ENCODE measurements at places on chromosomes 16 and 17.

DNA sequence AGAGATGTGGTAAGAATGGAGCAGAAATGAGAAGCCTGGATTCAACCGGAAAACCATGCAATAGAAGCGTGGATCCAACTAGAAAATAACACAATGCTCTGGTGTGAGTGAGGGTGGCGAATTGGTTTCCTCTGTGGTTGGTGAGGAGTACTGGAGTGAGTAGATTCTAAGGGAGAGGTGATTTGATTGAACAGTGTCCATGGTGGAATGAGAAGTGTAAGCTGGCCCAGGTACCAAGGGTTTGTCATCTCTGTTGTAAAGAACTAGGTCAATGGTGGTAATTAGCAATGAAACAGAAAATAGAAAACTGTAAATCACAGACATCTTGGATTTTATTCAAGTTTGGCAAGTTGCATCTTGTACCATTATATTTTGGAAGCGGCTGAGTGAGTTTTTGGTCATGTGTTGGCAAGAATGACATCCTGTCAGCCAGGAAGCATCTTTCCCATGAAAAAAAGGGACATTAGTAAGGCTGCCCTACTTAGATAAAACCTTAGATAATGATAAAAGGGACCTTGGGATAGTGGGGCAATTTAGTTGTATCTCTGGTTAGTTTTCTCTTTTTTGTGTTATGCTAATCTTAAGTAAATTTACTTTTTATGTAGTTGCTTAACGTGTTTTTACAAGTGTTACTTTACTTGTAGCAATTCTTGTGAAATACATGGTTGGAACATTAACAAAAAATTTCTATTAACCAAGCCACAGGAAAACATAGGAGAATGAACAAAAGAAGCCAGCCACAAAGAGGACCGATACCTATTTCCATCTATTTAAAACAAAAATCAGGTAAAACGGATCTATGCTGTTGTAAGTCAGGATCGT is 20.9 kb downstream of the HSD17B2 start:
- no peak for DNase-seq

GRCh38 chr17:63624531-63624880 is 2.3 kb downstream of the MAP3K3 start:
- no peak for DNase-seq

GRCh38 chr16:89363621-89364393 is 126.6 kb downstream of the ANKRD11 start:
- peak; percentile 81 for DNase-seq

DNA sequence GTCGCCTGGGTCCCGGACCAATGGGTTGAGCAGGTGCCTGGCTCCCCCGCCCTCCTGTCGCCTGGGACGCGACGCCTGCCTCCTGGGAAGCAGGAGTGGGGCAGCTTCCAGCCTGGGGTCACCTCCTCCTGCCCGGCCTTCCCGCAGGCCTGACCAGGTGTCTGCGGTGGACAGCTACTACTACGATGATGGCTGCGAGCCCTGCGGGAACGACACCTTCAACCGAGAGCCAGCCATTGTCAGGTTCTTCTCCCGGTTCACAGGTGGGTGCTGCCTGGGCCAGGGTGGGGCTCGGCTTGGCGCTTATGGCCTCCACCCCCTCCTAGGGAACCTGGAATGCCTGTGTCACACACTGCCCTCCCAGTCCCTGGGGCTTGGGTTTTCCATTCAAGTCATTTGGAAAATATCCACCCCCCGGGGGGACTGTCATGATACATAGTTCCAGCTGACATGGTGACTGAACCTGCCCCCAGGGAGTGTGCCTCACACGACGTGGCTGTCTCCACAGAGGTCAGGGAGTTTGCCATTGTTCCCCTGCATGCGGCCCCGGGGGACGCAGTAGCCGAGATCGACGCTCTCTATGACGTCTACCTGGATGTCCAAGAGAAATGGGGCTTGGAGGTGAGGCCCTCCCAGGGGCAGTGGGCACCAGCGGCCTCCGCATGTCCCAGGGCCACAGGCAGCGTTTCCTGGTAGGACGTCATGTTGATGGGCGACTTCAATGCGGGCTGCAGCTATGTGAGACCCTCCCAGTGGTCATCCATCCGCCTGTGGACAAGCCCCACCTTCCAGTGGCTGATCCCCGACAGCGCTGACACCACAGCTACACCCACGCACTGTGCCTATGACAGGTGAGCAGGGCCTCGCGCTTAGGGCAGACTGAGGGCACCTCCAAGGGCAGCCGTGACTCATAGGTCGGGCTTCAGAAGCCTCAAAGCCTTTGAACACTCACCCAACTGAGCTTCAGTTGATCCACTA is 2.3 kb downstream of the DNASE1 start:
- DNase-seq, result peak; percentile 38

DNA sequence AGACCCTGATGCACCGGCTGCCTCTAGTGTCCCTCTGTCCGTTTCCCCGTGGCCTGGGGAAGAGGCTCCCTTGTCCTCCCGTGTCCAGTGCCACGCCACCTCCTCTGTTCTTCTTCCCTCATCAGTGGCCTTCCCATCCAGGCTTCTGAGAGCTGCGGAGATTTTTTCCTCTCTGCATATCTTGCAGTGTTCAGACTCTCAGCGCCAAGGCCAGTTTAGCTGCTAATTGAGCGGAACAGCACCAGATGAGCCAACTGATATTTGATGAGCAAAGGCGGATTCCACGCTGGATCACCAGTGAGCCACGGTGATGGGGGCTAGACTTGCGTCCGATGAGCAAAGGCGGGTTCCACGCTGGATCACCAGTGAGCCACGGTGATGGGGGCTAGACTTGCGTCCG is 257.6 kb downstream of the FOXL1 start:
- DNase-seq, result no peak

DNA sequence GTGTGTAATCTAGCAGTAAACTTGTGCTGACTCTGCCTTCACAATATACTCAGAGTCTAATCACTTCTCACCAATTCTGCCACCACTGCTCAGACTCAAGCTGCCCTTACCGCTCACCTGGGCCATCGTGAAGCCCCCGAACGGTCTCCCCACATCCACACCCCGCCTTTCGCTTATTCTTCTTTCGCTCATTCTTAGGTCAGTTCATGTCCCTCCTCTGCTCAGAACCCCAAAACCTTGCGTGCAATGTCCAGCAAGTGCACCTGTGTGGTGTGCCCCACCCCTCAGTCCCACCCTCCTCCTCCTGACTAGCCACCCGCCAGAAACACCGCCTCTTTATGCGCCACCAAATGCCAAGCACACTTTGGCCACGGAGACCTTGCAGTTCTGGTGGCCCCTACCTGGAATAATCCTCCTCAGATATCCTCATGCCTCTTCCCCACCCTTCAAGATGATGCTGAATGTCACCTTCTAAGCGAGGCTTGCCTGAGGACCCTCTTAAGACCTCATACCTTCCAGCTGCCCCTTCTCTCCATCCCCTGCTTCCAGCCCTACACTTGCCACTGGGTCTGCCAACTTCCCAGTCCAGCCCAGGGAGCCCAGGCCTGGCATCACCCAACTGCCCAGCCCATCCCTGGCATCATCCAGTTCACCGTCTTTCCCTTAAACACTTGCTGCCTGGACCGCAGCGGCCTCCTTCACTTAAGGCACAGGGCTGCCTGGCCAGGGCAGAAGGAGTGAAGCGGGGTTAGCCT is 34.3 kb upstream of the RBFOX3 start:
- DNase-seq, result peak; percentile 36

GRCh38 chr17:75319904-75320691 is 30.9 kb upstream of the SLC25A19 start:
- DNase-seq, result no peak

DNA sequence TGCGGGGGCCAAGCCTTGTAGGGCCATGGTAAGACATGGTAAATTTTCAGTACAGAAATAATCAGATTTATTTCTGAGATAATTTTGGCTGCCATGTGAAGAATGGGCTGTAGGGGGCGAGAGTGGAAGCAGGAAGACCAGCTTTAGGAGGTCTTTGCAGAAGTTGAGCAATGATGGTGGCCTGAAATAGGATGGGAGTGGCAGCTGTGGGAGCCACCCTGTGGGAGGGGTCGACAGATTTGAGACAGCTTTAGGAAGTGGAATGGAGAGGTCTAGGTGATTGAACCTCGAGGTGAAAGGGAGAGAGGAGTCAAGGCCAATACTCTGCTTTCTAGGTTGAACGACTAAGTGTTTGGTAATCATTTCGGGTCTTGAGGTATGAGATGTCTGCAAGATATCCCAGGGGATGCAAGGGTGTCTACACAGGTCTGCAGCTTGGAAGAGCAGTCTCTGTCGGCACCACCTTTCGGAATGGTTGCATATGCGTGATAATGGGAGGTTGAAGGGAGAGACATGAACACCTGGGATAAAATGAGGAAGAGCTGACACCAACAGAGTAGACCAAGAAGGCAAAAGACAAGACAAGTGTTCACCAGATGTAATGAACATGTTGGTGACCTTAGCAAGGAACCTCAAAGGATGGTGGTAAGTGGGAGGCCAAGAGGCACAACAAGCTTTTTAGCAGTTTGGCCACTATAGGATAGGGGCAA is 4.2 kb upstream of the ATXN7L3 start:
- peak; percentile 91 for DNase-seq

DNA sequence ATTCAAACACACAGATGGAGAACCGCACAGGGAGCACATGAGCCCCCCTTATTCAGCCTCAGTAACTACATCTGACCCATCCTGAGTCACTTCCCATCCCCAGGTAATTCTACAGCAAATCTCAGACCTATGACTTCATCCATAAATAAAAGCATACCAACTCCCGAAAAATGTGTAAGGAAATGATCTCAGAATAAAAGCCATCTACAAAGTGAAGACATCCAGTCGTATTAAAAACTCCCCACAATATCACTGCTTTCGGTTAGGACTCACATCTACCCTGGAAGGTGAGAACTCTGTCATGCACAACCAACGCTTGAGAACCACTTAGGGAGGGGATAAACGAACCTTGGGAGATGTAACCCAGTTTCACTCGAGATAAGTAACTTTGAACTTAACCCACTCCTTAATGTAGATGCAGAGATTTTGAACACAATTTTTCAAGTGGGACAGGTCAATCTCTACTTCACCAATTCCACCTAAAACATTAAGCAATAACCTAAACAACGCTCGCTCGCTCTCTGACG is 1.3 kb downstream of the USP36 start:
- DNase-seq, result no peak

GRCh38 chr16:68450741-68451255 is 2.5 kb upstream of the SMPD3 start:
- no peak for DNase-seq

DNA sequence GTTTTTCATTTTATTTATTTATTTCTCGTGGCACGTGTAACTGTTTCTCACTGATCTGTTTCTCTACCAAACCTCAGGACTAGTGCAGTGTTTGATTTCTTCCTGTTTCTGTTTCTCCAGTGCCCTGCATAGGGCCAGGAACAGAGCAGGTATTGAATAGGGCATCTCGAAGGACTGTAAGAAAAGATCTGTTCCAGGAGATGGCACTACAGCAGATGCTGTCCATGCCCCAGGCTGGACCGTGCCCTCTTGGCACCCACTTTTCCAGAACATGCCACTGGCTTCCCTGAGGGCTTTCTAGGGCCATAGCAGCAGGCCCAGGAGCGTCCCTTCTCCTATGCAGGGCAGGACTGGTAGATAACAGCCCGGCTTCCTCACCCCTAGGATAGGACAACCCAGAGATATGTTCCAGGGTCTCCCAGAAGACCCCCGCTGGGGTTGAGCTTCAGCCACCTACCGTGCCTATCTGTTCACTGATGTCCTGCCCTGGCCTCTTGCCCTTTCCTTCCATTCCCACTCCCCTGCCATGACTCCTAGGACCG is 4.4 kb downstream of the SNX20 start:
- no peak for DNase-seq

DNA sequence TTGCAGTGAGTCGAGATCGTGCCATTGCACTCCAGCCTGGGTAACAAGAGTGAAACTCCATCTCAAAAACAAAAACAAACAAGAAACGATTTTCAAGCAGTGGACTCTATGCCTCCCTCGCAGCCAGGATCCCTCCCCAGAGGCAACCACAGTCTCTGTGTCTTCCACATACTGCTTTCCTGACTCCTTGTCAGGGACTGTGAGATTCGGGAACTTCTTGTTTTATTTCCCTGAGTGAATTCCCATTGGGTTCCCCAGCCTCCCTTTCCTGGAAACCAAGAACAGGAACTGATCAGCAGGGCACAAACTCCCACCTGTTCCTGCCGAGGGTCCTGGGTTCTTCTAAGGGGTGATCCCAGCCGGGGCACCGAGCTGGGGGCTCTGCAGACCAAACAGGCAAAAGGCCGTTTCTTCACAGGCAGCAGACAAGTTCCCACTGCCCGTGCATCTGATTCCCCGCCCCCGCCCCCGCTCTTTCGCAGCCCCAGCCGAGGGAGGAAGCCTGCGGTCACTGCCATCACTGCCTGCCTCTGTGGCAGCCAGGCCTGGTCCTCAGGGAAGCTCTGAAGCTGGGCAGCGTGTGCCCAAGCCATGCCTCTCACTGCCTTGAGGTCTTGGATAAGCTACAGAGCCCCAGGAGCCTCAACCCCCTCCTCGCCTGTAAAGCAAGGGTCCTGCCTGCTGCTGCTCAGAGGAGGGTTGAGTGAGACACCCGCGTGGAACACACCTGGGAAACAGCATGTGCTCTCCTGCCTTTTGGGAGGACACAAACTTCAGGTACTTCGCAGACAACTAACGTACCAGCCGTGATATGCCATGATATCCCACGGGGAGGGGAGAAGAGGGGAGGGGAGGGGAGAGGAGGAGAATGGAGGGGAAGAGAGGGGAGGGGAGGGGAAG is 5.5 kb upstream of the PIEZO1 start:
- DNase-seq, result no peak

GRCh38 chr16:71840052-71840451 is 5.7 kb upstream of the ATXN1L start:
- DNase-seq, result no peak

GRCh38 chr16:73878611-73879010 is 418.0 kb upstream of the PSMD7 start:
- DNase-seq, result no peak

DNA sequence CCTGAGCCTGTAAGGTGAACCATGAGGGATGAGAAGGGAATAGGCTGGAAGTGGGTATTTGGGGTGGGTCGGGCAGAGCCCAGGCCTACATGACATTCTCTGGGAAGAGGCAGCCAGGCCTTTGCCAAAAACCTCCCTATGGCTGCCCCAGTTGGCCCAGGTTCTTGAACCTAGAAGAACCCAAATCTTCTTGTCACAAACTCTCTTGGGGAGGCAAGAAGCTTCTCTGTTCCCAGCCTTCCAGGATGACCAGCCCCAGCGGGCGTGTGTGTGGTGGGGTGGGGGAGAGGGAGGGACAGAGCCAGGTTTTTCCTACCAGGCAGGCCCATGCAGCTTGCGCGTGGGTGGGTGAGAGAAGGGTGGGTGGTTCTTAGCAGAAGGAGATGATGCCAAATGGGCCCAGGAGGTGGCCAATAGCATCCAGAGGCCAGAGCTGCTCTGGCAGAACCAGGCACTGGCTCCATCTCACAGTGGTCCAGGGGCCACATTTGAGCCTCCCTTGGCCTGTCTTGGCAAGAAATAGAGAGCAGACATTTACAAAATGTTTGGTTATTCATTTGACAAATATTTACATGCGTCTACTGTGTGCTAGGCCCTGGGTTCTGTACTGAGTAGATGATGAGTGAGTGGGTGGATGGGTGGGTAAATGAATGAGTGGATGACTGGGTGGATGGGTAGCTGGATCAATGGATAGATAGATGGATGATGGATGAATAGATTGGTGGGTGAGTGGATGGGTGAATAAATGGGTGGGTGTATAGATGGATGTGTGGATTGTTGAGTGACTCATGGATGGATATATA is 44.3 kb upstream of the PLCG2 start:
- no peak for DNase-seq

- no peak for DNase-seq
Observed at GRCh38 chr16:81492311-81492761, 47.7 kb downstream of the CMIP start.

GRCh38 chr17:17494870-17495535 is 1.2 kb downstream of the RASD1 start:
- peak; percentile 91 for DNase-seq

Data from endodermal cell (in vitro differentiated cells).